ENCODE measurements at places on chromosomes 16 and 17. TPM values are rescaled to one million over a fixed set of nuclear protein-coding genes. Genes with fewer than 3 reads are reported as not detected.

GRCh38 chr16:75250809-75251279 is 580 bp downstream of the BCAR1 start:
- DNase-seq, result no peak

Gene KIF18B
- 0.82 TPM for total RNA-seq

DNA sequence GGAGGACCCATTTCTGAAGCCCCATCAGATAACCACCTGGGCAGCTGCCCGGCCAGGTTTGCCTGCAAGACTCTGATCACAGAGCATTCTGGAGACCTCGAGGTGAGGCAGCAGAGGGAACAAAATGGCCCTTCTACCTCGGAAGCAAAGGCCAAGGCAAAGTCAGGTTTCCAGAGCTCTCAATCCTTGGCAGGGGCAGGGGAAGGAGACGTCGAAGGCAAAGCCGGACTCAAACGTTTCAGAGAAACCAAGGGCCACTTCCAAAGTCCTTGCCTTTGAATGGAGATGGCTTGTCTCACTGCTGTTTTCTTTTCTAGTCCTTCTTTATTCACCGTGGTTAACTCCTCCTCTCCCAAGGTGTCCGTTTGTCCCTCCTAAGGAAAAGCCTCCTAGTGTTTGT is 355.3 kb downstream of the SOX9 start:
- no peak for DNase-seq

GRCh38 chr17:70987867-70988340 is 818.6 kb downstream of the KCNJ2 start:
- peak; percentile 12 for DNase-seq

Gene CPHXL2
- not detected for total RNA-seq

DNA sequence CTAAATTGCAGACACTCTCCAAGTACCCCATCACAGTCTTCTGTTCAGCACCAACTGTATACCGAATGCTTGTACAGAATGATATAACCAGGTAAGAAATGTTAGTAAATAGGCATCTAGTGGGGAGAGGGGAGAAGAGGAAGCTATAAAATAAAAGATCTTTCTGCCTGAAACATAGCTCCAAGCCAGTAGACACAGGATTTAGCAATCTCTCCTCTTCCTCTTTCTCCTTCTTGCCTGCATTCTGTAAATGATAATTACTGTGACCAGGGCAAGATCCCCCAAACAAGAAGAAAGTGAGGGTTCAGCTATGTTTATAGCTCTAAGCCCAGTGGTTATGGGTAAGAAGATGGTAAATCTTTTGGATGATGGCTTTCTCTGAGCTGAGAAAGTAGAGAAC is 17.9 kb downstream of the ACSM3 start:
- DNase-seq, result no peak

DNA sequence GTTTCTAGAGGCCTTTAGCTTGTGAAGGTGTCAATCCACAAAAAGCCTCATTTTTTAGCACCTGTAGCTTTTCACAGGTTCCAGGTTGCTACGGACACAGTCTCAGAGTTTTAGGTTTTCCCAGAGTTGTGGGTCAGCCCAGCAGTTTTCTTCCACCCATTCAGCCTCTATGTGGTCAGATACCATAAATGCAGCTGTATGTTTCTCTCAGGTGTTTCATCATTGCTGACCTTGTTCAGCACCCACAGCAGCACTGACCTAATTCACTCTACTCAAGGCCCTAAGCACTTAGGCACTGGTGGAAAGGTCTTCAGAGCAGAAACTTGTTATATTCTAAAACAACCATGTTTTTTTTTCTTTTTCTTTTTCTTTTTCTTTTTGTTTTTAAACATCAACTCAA is 15.0 kb upstream of the SPACA3 start:
- no peak for DNase-seq

GRCh38 chr17:20103454-20104446 is 94.6 kb downstream of the SPECC1 start:
- DNase-seq, result no peak

- no peak for DNase-seq
Measured at GRCh38 chr16:85908889-85909589, 10.1 kb downstream of the IRF8 start.

DNA sequence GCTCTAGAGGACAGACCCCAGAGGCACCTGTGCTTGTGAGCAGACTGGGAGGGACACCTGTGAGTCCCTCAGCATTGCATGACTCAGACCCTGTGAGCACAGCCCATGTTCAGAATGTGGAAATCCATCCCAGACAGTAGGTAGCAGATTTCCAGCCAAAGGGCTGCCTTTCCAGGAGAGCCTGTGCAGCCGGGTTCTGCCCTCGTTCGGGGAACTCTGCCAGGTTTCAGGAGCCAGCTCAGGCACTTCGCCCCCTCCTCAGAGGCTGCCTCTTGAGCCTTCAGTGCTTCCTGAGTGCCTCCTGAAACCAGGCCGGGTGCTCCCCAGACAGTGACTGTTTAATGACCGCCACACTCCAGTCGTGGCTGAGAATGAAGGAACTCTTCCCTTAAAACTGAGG is 23.3 kb upstream of the SDR42E2 start:
- DNase-seq, result no peak

Gene ENKD1
- total RNA-seq, result 8.5 TPM

Gene TOP3A
- total RNA-seq, result 28.8 TPM

DNA sequence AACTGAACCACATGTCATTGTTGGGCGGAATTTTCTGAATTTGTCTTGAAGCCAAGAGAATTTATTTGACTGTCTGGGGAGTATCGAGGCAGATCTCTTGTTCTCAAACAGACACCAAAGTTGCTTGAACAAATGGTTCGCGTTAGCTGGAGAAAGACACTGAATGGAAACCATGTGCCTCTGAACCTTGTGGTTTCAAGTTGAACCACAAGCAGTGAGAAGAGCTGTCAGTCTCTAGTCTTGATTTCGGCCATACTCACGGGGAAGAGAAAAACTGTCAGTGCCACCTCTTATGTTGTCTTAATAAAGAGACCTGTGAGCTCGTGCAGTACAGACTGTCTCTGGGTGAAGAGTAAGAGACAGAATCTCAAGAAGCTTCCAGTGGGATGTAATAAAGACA is 886.5 kb upstream of the SOX9 start:
- DNase-seq, result no peak

DNA sequence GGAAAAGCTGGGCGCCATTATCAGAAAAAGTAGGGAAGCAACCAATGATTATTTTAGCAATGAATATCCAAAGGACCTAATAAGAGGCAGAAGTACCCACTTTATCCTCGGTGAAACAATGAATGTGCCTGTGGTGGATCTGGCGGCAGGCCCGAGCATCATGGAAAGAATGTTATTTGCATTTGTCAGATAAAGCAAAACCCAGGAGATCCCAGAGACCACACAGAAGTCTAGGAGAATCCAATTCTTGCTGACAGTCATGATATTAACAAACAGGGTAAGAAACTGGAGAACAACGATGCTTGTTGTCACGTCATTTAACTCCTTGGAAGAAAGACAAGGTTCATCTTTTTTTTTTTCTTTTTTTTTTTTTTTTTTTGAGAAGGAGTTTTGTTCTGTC is 12.0 kb upstream of the TNRC6A start:
- peak; percentile 86 for DNase-seq

Gene GP1BA
- total RNA-seq, result not detected

Gene FXR2
- total RNA-seq, result 54.3 TPM

Gene HSPB9
- total RNA-seq, result not detected

All from astrocyte (in vitro differentiated cells and primary cell).